ENCODE measurements at places on chromosomes 16 and 17.

DNA sequence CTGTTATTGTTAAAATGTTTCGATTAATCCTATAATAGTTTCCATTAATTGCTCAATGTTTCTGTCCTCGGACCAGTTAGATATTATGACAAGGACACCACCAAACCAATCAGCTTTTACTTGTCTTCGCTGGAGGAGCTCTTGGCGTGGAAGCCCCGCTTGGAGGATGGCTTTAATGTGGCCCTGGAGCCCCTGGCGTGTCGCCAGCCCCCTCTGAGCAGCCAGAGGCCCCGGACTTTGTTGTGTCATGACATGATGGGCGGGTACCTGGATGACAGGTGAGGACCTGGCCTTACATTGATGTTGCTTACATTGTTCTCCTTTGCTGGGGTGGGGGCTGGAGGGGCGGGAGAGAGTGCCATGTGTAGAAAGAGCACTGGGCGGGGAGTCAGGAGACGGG is 3.0 kb downstream of the ENGASE start:
- no peak for DNase-seq

DNA sequence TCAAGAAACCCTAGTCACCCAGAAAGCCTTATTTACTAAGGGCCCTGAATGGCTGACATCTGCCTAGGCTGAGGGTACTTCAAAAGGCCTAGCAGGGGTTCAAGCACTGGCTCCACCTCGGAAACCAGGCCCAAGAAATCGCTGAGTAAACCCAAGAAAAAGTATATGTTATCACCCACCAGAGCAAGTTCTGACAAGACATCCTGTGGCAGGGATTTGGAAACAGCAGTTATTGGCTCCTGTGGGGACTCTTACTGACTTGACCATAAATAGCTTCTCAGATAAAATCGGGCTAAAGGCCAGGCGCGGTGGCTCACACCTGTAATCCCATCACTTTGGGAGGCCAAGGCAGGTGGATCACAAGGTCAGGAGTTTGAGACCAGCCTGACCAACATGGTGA is 12.2 kb downstream of the ATP6V0D1 start:
- no peak for DNase-seq

GRCh38 chr16:1495211-1495888 is 2.2 kb downstream of the TELO2 start:
- no peak for DNase-seq

DNA sequence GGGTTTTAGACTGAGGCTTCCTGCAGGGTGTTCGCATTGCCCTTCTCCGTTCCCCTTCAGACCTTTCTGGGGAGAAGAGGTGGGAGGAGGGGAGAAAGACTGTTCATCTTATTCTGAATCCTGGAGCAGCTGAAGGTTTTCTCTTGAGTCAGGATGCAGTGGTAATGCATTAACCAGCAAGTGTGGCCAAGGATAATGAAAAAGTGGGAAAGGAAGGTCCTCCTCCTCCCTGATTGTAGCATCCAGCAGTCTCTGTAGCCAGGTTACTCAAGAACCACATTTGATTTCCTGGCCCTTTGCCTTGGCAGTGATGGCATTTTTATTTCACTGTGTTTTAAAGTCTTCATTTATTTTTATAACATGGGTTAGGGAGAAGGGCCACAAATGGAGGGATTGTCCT is 59.1 kb downstream of the CYLD start:
- DNase-seq: no peak
